Activated CD8-positive, alpha-beta T cell treated with anti-CD3 and anti-CD28 coated beads for 36 hours (primary cell): ENCODE measurements at places on chromosomes 3 and 15. TPM values are rescaled to one million over a fixed set of nuclear protein-coding genes. Genes with fewer than 3 reads are reported as not detected.

GRCh38 chr3:157142315-157142714 lies 17.6 kb downstream of the CCNL1 start:
- no peak for DNase-seq

GRCh38 chr3:33313331-33313730 lies 36.1 kb downstream of the FBXL2 start:
- DNase-seq = no peak

SYNPR gene
- not detected for total RNA-seq

DNA sequence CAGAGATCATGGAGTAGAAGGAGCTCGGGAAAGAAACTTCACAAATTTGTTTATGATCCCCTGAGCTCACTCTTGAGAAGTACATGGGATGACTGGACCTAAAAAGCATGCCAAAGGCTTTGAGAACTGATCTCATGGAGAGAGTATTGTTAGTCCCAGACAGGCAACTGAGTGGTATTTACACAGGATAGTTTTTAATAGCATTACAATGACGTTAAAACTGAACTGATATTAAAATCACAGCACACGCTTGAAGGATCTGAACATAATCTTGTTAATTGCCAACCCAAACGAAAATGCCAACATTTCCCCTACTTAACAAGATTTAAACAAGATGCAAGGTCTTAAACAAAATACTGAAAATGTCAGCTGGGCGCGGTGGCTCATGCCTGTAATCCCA lies 113.2 kb upstream of the NLGN1 start:
- DNase-seq = no peak

SI gene
- total RNA-seq = not detected

- no peak for DNase-seq
Measured at GRCh38 chr3:9452417-9452816, 55.0 kb downstream of the SETD5 start.

DNA sequence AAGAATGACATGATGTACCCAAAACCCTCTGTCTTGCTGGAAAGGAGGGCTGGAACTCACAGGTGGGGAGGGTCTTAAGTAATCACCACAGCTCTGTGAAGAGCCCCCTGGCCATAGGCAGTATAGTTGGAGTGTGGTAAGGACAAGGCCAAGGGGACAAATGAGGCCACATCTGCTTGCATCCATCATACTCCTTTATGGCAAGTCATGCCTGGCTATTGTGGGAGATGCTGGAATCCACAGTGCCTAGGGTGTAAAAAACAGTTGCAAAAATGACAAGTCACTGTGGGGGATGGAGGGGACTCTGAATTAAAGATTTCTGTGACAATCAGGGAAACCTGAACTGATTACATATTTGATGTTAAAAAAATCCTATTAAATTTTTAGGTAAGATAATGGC lies 258.5 kb downstream of the KCNMB2 start:
- DNase-seq = no peak

DNA sequence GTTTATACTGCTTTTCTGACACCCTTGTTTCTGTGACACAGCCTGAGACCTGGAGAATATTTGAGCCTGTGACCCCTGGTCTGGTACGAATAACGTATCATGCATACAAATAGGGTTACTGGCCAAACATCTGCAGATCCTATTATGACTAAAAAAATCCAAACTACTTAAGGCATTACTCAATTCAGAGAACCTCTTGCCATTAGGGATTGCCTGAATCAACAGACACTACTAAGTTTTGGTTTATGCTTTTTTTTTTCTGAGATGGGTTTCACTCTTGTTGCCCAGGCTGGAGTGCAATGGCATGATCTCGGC lies 35.4 kb downstream of the OSBPL10 start:
- no peak for DNase-seq

DNA sequence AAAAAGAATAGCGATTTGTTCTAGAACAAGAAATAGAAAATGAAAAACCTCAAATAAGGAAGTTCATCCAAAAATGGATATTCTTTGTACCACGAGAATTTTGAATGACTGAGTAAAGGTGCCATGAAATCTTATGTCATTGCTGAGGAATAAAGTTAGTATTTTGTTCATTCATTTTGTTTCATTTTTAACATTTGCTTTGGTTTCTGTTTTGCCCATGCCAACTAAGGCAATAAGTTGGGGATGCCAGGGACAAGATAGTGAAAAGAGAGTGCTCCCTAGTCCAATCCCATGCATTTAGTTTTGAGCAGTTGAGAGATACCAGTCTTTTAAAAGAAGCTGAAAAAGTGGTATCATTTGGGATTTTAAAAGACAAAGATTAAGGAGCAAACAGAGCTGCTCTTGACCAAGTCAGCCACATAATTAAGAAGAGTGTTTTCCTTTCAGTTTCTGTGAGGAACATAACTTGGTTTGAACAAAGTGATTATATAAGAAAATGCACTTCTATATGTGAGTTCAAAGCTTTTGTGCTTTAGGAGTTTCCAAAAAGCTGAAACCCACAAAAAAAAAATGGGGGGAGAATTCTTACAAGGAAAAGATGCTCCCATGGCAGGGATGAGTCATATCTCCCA lies 201.4 kb downstream of the PLOD2 start:
- DNase-seq = no peak

SLC9A9 gene
- 1.9 TPM for total RNA-seq

KLF15 gene
- total RNA-seq = not detected

- DNase-seq = peak; percentile 45
Measured at GRCh38 chr15:41585127-41586047, 26.4 kb downstream of the TYRO3 start.

DNA sequence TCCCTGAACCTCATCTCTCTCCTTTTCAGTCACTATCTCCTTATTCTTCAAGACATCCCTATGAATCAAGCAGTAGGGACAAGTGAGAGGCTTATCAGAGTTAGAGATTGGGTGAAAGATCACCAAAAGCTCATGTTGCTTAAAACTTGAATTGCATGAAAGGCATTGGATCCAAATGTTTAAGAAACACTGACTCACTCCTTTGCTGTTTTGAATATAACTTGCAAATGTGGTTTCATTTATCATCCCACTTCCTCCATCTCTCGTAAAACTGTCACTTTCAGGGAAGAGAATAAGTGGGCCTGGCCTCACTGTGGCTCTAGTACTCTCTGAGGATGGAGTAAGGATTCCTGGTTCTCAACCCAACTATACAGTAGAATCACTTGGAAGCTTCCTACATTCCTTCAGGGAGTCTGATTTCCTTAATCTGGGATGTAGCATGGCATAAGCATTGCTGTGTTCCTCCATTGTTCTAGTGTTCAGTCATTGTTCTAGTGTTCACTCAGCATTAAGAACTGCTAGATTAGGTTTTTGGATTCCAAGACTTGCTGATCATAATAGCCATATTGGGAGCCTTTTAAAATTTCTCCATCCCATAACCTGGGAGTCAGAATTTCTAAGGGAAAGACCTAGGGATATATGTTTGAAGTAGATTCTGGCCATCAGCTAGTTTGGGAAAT lies 171.8 kb downstream of the TMEM108 start:
- no peak for DNase-seq

GRCh38 chr3:122091602-122092295 lies 36.6 kb downstream of the CD86 start:
- no peak for DNase-seq
